Effector memory CD8-positive, alpha-beta T cell (primary cell): ENCODE measurements at places on chromosomes 4 and X.

DNA sequence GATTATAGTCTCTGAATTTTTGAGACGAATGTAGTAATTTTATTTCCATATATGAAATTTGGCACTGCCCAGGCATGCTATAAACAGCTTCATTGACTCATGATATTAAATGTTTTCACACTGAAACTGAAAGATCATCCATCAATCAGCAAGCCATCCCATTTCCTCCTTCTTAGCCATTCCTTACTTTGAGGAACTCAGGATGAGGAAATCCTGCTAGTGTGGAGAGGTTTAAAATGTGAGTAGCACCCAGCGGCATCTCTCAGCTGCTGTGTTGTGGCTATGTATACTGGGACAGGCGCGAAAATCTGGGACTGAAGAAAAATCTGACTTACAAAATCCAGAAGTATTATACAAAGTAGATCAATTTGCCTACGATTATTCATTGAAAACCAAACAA, 52.1 kb downstream of the PTCHD1 start:
- H3K36me3 ChIP-seq, result no peaks in the 10 kb centered on the region
- no peaks in the 10 kb centered on the region for H3K27me3 ChIP-seq
- no peak for DNase-seq
- H3K4me1 ChIP-seq, result peaks cover 2% of the 10 kb centered on the region
- H3K27ac ChIP-seq, result no peak overlapping the region

GRCh38 chrX:13547671-13548070, 21.7 kb upstream of the EGFL6 start:
- DNase-seq, result no peak
- H3K4me3 ChIP-seq, result no peak overlapping the region
- no peaks in the 10 kb centered on the region for H3K4me1 ChIP-seq
- H3K36me3 ChIP-seq, result no peaks in the 10 kb centered on the region

GRCh38 chr4:54082168-54082567, 17.8 kb upstream of the CHIC2 start:
- H3K4me3 ChIP-seq, result no peak overlapping the region
- H3K36me3 ChIP-seq, result no peaks in the 10 kb centered on the region
- peaks cover 13% of the 10 kb centered on the region for H3K27me3 ChIP-seq
- H3K27ac ChIP-seq, result no peak overlapping the region

DNA sequence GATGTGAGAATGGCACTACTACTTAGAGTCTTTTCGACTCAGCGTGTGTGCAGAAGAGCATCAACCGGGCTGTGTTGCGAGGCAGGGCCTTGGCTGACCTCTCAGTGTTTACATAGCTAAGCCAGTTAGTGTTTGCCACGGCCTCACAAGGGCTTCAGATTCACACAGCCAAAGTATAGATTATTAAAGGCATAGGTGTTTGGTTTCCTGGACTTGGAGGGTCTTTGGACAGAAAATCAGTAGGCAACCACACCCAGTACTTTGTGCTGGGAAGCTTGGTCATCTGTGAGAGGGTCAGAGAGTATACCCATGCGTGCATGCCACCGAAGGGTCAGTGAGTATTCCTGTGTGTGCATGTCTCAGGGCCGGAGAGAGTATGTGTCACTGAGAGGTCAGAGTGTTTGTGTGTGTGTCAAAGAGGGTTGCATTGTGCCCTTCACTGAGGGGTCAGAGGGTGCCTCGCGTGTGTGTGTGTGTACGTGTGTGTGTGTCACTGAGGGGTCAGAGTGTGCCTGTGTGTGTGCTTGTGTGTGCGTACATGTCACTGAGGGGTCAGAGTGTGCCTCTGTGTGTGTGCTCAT, 69.7 kb upstream of the MSANTD1 start:
- H3K27me3 ChIP-seq, result no peaks in the 10 kb centered on the region
- peaks cover 9% of the 10 kb centered on the region for H3K4me1 ChIP-seq
- H3K4me3 ChIP-seq, result no peak overlapping the region
- no peak overlapping the region for H3K27ac ChIP-seq
- DNase-seq, result no peak

- DNase-seq, result no peak
- no peak overlapping the region for H3K4me3 ChIP-seq
- no peaks in the 10 kb centered on the region for H3K4me1 ChIP-seq
- H3K36me3 ChIP-seq, result peaks cover 16% of the 10 kb centered on the region
These were observed 9.1 kb downstream of the ZCCHC4 start for GRCh38 chr4:25321703-25322102.

GRCh38 chr4:125231661-125232060, 83.1 kb upstream of the FAT4 start:
- H3K4me1 ChIP-seq, result no peaks in the 10 kb centered on the region
- H3K4me3 ChIP-seq, result no peak overlapping the region
- H3K27me3 ChIP-seq, result no peaks in the 10 kb centered on the region
- no peak for DNase-seq
- H3K36me3 ChIP-seq, result no peaks in the 10 kb centered on the region

- no peaks in the 10 kb centered on the region for H3K27me3 ChIP-seq
- H3K4me3 ChIP-seq, result peak overlapping the region; percentile 85
- no peak overlapping the region for H3K27ac ChIP-seq
- H3K36me3 ChIP-seq, result no peaks in the 10 kb centered on the region
These were observed 718 bp downstream of the SPIN3 start for GRCh38 chrX:56994375-56995270.

DNA sequence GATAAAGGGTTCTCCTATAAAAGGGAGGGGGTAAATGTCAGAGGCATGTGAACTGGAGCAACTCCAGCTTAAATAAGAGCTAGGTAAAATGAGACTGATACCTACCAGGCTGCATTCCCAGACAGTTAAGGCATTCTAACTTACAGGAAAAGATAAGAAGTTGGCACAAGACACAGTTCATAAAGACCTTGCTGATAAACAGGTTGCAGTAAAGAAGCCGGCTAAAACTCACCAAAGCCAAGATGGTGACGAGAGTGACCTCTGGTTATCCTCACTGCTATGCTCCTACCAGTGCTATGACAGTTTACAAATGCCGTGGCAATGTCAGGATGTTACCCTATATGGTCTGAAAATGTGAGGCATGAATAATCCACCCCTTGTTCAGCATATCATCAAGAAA, 13.1 kb upstream of the SULT1B1 start:
- H3K27ac ChIP-seq, result no peak overlapping the region
- H3K4me1 ChIP-seq, result no peaks in the 10 kb centered on the region
- H3K27me3 ChIP-seq, result no peaks in the 10 kb centered on the region
- H3K36me3 ChIP-seq, result no peaks in the 10 kb centered on the region
- no peak for DNase-seq
